ENCODE measurements at places on chromosomes 3 and 15.

GRCh38 chr3:23611737-23612295 lies 193.9 kb upstream of the UBE2E1 start:
- peak; percentile 65 for DNase-seq

DNA sequence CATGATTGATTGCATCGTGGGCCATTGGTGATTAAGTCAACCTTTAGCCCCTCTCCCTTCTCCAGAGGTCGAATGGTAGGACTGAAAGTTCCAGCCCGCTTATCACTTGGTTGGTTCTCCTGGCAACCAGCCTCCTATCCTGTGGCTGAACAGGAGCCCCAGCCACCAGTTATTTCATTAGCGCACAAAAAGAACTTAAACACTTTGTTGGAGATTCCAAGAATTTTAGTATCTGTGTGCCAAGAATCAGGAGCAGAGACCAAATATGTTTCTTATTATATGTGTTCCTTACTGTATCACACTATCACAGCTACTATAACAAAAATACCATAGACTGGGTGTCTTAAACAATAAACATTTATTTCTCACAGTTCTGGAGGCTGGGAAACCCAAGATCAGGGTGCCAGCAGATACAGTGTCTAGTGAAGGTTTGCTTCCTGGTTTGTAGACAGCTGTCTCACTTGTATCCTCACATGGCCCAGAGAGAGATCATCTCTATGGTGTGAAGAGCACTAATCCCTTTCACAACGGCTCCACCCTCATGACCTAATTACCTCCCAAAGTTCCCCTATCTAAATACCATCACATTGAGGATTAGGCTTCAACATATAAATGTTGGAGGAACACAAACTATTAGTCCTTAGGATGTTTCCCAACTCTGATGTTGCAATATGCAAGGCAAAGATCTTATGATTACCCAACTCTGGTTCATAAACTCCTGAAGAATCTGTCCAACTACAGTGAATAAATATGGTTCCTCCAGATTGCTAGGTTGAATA lies 30.5 kb upstream of the APH1B start:
- DNase-seq: no peak

- DNase-seq: peak; percentile 32
These were observed 1.7 kb downstream of the TBC1D5 start for GRCh38 chr3:17740721-17741141.

DNA sequence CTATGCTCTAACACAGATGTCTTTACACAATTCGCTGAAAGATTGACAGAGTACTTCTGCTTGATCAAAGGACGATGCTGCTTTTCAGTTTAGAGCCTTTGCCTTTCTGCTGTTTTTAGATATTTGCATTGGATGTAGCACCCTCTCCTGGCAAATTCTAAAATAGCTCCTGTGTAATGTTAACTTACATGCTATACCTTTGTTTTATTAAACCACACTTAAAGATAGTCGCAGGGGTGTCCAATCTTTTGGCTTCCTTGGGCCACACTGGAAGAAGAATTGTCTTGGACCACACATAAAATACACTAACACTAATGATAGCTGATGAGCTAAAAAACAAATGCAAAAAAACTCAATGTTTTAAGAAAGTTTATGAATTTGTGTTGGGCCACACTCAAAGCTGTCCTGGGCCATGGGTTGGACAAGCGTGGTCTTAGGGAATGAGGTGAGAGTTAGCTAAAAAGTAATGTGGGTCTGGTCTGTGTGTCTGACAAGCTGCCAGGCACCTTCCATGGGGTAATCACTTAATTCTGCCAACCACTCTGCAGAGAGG lies 62.9 kb downstream of the ATG7 start:
- DNase-seq: peak; percentile 77

DNA sequence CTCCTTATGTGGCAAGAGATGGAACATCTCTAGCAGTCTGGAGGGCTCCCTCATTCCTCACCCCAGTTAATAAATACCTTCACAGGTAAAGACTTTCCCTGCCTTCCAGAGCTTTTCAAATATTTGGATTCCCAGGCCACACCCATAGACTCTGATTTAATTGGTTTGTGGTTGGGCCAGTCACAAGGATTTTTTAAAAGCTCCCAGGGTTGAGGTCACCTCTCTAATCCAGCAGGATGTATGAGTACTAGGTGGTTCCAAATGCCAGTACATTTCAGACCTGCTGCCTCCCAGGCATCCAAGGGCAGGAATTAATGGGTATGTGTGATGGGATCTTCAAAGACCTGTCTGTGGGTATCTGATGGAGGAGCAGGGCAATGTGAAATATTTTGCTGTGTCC lies 312.8 kb downstream of the CLSTN2 start:
- no peak for DNase-seq

GRCh38 chr15:46556010-46556409 lies 921.2 kb downstream of the SQOR start:
- DNase-seq: no peak

GRCh38 chr3:180000500-180000899 lies 36.2 kb downstream of the PEX5L start:
- no peak for DNase-seq

- peak; percentile 49 for DNase-seq
These were observed 30.1 kb downstream of the MYRIP start for GRCh38 chr3:39839484-39839883.

GRCh38 chr15:100033140-100033857 lies 300.1 kb upstream of the LYSMD4 start:
- no peak for DNase-seq

DNA sequence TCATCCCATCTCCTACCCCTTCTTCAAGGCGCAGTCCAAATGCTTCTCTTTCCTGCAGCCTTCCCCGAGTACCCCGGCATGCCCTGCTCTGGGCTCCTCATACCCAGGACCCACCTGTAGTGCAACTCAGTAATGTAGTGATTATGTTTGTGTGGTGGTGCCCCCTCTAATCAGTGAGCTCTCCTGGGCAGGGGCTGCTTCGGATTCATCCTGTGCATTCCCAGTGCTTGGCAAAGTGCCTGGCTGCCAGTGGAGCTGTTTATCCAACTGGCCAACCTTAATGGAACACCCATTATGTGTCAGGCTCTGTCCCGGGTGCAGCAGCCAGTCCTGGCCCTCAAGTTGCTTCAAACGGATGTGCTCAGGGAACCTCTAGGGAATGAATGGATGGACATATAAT lies 174.4 kb upstream of the LINGO1 start:
- no peak for DNase-seq
